ENCODE measurements at places on chromosomes 16 and 17.

DNA sequence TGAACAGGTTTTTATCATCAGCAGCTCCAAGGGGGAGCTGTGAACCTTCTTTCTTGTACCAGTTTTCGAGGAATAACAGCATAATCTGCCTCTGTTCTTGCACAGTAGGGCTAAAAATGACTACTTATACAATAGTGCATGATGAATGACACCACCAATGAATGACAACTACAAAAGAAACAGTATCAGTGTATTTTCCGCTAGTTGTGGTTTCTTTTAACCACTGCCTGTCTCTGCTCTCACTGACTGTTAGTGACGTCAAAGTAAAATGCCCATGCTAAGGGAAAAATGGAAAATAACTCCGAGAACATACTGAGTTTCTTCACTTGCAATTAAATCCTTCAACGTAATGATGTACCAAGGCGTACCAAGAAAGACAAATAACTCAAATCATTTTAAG is 294.9 kb downstream of the MAP2K6 start:
- no peak for DNase-seq

- DNase-seq: no peak
Measured at GRCh38 chr17:31604936-31605335, 213.5 kb downstream of the RAB11FIP4 start.

DNA sequence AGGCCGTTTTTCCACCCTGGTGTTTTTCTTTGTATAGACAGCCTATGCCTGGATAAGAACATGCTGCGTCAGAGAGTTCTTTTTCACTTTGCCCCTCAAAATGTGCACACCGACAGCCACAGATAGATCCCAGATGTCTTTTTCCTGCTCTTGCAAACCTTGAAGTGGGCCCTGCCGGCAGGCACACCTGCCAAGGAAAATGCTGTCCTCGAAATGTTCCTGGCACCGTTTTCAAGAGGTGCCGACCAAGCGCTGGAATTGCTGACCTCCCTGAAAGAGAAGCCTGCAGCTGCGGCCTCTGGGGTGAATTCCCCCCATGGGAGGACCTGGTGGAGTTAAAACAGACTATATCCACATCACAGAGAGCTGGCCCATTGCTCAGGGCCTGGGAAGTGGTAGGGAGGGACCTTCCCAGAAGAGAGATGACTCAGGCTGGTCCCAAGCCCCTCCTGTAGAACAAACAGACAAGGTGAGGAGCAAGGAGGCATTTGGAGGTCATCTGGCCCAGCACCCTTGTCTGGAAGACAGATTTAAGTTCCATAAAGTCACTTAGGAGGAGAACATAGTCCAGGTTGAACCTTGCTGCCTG is 668.1 kb downstream of the MAF start:
- DNase-seq: no peak

- DNase-seq: no peak
Measured at GRCh38 chr16:49827805-49828438, 28.0 kb downstream of the ZNF423 start.

DNA sequence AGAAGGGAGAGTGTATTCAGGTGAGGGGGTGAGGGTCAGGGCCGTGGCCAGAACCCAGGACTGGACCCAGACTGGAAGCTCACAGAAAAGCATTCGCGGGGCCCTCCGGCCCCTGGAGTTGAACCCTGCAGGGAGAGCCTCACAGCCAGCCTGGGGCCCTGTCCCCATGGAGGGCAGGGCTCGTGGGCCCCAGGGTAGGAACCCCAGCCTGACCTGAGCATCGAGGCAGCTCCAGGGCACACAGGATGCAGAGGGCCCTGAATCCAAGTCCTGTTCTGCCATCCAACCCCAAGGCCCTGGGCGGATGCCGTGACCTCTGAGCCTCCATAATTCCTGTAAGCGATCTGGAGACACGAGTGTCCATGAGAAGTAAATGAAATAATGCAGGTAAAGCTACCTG is 79.1 kb downstream of the MGAT5B start:
- DNase-seq: no peak

DNA sequence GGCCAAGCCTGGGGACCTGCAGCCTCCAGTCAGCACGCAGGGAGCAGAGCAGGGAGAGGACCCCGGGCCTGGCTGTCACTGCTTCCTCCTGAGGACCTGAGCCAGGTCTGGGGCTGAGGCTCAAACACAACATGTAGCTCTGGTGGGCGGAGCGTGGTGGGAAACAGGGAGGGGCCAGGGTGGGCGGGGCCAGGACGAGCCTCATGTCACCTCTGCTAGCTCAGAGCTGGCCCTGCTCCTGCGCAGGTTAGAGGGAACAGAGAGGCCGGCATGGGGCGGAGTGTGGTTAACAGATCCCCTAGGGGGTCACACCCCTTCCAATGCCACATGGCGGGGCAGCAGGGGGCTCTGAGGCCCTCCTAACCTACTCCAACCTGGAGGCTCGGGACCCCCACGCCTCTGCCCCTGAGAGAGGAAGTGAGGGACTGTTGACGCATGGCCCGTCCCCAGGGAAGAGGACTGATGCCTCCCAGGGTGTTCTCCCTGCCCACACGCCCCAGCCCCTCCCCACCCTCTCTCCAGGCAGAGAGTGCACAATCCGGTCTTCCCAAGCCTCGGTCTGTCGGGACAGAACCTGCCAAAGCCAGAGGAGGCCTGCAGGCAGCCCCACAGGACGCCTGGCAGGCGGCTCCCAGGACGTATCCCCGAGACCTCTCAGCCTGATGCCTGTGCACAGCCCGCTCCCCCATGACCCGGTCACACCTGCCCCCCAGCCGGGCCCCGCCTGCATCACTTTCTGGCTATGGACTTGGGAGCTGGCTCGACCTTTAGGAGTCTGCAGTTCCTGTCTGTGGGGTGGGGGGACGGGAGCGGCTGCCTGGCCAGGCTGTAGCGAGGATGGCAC is 15.2 kb downstream of the PIEZO1 start:
- DNase-seq: peak; percentile 17

- DNase-seq: no peak
Measured at GRCh38 chr16:29678691-29679267, at the start of gene QPRT. QPRT (plus strand) TSS chr16:29679180; CDS start chr16:29679198, 18 bp downstream.

All from activated CD4-positive, alpha-beta T cell treated with anti-CD3 and anti-CD28 coated beads, Interleukin-2, Interleukin-4, amounts not matched to agents 100 ng/mL and 50 ng/mL, durations not matched to agents 16 hours and 8 hours (primary cell).